ENCODE measurements at places on chromosomes 6 and 20.

DNA sequence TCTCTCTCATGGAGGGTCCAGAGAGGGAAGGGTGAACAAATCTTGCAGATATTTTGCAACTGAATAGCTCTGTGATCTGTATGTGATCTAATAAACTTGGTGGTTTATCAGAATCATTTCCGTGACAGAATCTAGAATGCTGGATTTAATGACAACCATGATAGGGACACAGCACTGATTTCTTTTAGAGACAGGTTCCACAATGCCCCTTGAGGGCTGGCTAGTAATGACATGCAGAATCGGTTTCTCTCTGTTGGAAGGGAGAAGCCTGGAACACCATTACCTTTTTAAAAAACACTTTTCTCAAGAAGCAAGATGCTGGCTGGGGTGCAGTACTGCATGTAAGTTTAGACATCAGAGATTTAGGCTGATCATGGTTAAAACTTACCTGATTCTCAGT, 313.4 kb downstream of the CDH26 start:
- no peak for DNase-seq

- DNase-seq = no peak
Observed at GRCh38 chr6:137102050-137102848, 57.5 kb upstream of the IL20RA start.

DNA sequence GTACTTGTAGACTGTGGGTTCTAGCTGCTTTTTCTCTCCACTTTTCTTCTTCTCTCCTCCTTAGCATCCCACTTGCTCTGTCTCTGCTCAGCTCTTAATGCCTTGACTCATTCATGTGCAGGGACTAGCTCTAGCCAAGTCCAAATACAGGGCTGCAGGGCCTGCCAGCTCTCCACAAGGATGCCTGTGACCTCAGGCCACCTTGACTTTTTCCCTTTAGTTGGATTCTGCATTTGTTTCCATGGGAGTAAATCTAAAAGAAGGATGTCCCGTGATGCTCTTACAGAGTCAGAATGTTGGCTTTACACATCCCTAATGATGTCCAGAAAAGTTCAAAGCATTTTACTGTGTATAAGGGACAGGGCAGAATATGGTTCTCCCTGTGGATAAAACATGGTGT, 101.8 kb upstream of the PREP start:
- no peak for DNase-seq

DNA sequence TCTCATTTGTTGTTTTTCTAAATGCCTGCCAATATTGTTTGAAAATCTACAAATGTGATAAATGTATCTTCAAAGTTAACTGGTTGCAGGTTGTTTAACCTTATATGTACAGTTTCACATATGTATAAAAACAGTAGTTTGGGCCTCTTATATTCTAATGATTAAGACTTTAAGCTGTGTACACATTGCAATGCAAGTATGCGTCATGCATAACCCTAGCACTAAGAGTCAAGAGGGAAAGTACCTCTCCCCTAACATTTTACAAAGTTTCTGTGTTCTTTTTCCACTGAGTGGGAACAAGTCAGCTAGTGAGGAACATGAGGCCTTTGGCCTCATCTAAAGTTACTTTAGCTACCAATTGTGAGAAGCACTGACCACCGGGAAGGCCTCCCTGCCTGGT, 25.7 kb upstream of the MICB start:
- DNase-seq = no peak

GRCh38 chr20:47019121-47019824, 124.6 kb downstream of the EYA2 start:
- DNase-seq = no peak

DNA sequence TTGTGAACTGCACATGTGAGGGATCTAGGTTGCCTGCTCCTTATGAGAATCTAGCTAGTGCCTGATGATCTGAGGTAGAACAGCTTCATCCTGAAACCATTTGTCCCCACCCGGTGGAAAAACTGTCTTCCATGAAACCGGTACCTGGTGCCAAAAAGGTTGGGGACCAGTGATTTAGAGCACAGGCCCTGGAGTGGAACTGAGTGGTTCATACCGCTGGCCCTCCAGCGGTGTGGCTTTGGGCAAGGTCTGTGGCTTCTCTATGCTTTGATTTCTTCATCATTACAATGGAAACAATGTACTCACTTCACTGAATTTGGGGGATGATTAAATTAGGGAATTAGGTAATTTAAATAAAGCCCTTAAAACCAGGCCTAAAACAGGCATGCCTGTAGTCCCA, 36.3 kb downstream of the CD164 start:
- DNase-seq = no peak

DNA sequence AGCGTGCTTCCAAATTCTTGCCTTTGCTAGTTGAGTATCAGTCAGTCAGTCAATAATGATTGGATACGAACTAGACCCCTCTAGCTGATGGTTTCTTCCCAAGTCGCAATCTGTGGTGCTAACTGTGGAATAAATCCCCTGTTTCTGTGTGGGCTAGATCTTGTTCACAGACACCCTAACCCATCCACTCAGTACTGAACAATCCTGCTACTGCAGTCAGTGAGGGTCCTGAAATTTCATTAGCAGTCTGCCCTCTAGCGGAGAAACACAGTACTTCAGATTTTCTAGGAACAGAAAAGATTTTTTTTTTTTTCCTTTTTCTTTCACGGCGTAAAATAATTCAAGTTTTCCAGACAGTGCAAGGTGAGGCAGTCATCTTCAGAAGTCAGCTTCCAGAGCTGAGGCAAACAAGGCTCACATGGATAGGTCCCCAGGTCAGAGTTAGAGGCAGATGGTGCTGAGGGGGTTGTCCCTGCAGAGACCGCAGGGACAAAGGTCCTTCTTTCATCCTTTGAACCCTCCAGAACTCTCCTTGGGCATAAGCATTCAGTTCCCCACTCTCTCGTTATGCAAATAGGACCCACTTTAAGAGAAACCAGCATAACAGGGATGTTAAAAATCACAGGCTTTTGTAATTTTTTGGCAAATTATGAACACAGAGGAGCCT, 119.6 kb downstream of the SCML4 start:
- no peak for DNase-seq

DNA sequence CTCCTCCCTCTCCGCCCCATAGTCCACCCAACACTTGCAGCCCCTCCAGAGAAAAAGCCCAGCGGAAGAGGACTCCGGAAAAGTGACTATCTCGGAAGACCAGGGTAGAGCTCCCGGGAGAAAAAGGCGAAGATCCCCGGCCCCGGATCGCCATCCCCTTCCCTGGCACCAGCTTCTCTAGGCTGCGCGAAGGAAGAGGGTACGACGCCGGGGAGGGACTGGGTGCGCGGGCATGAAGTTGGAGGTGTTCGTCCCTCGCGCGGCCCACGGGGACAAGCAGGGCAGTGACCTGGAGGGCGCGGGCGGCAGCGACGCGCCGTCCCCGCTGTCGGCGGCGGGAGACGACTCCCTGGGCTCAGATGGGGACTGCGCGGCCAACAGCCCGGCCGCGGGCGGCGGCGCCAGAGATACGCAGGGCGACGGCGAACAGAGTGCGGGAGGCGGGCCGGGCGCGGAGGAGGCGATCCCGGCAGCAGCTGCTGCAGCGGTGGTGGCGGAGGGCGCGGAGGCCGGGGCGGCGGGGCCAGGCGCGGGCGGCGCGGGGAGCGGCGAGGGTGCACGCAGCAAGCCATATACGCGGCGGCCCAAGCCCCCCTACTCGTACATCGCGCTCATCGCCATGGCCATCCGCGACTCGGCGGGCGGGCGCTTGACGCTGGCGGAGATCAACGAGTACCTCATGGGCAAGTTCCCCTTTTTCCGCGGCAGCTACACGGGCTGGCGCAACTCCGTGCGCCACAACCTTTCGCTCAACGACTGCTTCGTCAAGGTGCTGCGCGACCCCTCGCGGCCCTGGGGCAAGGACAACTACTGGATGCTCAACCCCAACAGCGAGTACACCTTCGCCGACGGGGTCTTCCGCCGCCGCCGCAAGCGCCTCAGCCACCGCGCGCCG, 822 bp downstream of the FOXQ1 start:
- no peak for DNase-seq

- DNase-seq = no peak
Observed at GRCh38 chr6:99348288-99349170, 945 bp downstream of the FAXC start.

DNA sequence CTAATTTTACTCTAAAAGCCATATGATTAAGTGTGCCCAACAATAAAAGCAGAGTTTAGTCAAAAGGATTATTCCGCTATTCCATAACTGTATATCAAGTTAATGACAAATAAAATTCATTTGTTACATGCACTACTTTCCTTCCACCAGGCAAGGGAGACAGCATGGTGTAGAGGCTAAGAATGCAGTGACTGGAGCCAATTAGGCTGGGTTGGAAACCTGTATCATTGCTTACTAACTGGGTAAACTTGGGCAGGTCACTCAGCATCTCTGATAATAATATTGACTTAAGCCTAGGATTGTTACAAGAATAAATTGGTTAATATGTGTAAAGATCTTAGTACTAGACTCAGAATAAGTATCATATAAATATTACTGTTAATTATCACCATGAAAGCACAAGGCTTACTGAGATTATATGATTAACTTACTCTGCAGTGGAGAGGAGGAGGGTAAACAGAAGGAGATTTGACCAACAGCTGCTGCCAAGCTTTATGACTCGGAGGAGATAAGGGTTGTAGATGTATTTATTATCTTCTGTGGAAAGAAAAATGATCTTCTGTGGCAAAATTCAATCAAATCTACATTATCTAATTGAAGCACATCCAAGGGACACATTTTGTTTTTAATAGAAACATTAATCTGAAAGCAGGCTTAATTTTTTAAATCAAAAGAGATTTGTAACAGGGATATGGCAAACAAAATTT, 1459.9 kb downstream of the GRIK2 start:
- DNase-seq = no peak

DNA sequence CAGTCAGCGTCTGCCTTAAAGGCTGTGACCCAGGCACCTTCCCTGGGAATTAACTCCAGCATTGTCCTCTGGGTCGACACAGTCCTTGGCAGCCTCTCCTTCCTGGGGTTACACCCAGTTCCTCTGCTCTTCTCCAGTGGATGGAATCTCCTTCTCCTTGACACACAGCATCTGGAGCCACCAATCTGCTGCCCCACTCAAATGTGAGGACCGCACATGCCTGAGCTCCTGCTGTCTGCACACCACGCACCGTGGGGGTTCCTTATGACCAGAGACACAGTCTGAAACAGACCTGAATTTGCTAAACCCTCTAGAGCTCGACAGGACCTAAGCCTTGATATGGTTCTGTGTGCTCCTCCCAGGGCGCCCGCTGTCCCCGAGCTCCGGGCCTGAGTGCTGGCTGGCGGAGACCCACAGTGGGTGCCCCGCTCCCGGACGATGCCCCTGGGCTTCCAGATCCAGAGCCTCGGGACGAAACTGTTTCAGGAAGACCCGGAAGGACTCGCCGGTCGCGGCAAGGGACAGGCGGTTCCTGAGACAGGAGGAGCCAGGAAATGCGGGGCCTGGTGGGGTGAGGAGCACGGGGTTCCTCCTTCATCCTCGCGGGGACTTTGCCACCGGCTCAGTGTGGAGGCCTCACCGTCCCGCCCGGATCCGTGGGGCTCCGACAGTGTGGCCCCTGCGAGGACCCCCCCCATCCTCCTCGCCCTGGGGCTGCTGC, 2.5 kb upstream of the RAET1G start:
- peak; percentile 25 for DNase-seq

GRCh38 chr20:58441723-58442122, 52.7 kb downstream of the VAPB start:
- no peak for DNase-seq

DNA sequence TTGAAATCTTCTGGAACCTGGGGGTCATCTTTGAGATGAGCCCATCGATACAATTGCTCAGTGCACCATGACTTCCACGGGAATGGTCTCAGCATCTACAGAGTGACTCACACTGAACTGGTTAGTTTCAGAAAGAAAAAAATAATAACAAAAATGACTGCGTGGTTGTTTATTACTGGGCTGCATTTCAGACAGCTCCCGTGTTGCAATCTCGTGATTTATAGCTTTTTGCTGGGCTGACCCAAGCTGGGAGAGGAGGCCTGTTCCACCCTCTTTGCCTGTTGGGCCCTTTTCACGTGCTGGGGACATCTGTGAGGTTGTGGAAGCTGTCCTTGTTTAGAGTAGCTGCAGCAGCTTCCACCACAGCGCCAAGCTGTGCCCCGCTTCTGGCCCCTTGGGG, 225.5 kb downstream of the BMP7 start:
- no peak for DNase-seq

All from activated T-cell treated with anti-CD3 and anti-CD28 coated beads, Interleukin-2, amount 50 U/mL, for 1 hour (primary cell).